ENCODE measurements at places on chromosomes 12 and 14.

DNA sequence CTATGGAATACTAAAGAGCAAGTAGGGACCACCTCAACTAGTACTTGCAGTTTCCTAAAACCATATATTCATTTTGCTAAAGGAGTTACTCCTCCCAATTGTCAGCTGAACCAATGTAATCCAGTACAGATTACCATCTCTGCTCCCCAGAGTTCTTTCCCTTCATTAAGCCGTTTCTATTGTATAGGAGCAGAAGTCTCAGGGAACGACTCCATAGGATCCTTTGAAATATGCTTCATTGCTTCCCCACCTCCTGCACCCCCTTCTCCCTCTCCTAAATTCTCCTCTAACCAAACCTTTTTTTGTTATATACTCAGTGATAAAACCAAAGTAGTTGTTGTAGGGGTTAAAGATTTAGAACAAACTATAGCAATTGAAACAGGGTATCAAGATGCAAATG, 30.7 kb upstream of the LALBA start:
- no peak for DNase-seq

GRCh38 chr12:54683398-54683797, 35.2 kb upstream of the DCD start:
- no peak for DNase-seq

DNA sequence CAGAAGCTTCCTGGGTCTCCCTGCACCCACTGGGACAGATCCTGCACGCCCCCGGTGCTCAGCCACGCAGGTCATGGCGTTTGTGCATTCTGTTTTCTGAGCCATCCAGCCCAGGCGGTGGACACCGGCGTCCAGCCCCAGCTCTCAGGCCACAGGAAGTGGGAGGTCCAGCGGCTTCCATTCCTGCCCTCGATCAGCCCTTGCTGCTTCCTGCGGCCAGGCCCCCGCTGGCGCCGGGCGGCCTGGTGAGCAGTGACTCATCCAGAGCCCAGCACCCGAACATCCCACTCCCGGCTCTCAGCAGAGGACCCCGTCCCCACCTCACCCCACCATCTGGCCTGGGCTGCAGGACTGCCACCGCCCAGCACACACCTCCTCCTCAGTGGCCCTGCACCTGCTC, 18.0 kb upstream of the NUDT14 start:
- no peak for DNase-seq

DNA sequence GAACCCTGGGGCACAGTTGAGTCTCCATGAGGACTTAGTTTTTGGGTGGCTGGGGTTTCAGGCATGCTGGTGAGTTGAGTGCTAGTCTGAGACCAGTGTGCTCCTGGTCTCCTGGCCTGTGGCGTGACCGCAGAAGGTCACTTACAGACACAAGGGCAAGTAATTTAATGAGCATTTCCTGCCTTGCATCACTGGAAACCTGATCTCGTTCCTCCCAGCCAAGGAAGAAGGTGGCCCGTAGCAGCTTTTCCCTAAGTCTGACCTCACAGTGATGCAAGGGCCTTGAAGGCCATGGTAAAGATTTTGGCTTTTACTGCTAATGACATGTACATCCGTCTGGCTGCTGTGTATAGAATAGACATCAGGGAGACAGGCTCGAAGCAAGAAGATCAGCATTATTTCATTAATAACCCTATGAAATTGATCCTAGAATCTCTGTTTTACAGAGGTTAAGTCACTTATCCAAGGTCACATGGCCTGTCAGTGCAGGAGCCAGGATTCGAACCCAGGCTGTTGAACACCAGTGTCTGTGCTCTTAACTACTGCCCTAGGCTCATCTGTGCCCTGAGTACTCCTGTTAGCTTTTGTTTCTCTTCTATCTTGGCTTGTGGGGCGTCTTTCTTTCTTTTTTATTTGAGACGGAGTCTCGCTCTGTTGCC, 4.6 kb downstream of the TMEM120B start:
- DNase-seq: no peak

Measured in activated naive CD4-positive, alpha-beta T cell treated with anti-CD3 and anti-CD28 coated beads, Interleukin-2, amount 50 U/mL, for 72 hours (primary cell).